ENCODE measurements at places on chromosomes 5 and 9.

- no peak for DNase-seq
These were observed 294.4 kb downstream of the SEMA5A start for GRCh38 chr5:9251379-9251980.

DNA sequence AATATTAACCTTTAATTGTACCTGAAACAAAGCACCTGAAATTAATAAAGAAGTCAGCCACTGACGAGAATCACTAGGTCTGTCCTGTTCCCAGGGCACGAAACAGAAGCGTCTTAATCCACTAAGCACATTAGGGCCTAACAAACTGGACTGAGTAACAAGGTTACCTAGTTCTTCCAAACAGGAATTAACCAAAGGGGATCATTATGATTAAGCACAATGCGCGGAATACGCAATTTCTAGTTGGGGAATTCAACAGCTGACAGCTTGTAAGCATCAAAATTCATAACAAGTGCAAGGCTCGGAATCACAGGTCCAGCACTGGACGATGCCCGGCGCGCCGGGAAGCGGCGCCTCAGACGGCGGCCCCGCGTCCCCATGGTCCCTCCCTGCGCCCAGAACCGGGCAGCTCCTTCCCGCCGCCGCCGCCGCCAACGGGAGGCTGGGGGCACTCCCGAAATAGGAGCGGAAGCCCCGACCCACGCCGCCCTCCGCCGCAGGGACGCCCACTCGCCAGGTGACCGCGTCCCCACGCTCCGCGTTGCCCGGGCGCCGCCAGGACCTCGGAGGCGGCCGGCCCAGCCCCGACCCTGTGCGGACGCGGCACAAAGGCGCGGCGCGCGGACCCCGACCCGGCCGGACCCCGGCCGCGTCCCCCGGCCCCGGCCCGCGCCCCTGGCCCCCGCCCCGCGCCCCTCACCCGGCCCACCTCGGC, 898 bp downstream of the CAMSAP1 start:
- DNase-seq = no peak

DNA sequence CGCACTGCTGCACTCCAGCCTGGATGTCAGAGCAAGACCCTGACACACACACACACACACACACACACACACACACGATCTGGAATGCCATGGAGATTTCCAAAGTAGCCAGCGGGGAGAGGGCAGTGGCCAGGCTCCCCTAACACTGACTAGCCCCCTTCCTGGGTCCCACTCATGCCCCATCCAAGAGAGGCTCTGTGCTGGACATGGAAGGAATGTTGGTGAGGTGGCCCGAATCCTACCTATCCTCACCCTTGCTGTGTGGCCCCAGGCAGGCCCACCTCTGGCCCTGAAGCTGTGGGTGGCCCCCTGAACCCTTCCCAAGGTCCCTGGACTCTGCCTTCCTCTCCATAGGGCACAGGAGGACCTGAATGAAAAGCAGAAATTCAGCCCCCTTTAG, 7.3 kb downstream of the BRD3 start:
- no peak for DNase-seq

DNA sequence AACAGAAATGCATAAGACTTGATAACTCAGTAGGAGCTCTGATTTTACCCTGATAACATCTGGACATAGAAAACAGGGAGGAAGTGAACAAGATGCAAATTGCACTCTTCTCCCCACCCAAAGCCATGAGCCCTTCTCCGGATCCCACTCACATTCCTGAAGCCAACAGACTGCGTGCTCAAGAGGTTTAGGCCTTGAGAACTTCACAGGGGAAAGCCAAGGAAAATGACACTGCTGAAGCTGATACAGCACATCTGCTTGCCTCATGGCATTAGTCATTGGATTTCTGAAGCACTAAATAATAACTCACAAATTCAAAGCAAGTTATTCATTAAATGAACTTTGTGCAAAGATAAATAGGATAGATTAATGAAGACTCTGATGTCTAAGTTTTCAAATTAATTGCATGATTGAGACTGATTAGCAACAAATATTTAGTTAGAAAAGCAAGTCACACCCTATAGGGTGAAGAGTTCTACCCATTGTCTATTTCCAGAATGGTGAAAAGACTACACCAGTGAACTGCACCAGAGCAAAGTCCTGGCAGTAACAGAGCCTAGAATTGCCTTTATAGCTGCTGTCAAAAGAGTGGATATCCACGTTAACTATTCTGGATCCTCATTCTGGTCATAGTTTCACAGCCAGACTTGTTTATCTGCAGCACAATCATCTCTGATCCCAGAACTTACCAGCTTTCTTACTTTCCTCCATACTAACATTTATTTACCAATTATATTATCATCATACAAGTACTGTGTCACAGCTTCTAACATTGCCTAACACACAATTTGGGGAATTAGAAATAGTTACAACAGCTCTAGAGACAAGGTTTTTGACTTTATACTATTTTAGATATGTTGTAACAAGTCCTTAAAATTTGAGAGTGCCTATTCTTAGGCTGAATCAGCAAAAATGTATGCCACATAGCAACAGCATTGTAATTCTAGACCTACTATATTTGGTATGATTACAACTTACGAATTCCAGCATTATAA, 432.1 kb upstream of the RGMB start:
- no peak for DNase-seq

DNA sequence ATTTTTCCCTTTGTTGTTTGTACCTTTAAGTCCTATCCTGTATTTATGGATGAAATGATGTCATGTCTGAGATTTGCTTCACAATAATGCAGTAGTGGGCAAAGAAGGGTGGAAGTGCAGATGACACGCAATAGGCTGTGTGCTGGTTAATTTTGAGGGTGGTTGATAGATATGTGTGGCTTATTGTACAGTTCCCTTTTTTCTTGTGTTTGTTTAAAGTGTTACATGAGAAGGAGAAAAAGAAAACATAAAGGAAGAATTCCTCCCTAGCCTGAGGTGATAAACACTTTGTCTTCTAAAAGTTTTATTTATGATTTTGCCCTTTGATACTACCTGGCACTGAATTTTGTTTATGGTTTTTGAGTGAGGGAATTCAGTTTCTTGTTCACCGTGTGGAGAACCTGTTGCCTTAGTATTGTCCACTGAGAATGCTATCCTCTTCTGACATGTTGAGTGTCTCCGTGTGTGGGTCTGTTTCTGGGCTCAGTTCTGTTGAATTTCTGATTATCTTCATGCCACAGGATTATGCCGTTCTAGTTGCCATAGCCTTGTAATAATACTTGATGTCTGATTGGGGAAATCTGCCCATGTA, 52.3 kb upstream of the FAM120AOS start:
- DNase-seq = no peak

DNA sequence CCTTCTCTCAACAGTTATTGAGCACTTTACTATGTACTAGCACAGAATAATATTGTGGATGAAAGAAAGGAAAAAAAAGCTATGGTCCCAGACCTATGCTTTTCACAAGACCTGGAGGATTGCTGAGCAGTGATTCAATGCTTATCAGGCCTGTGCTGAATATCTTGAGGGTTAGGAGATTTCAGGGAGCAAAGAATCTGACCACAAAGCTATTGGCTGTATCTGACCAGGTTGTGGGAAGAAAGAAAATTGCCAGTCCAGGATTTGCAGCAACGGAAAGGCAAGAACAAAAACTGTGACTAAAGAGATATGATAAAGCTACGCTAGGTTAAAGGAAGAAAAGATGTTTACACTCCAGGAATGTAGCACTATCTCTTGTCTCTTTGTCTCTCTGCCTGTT, 14.9 kb upstream of the MACIR start:
- no peak for DNase-seq

DNA sequence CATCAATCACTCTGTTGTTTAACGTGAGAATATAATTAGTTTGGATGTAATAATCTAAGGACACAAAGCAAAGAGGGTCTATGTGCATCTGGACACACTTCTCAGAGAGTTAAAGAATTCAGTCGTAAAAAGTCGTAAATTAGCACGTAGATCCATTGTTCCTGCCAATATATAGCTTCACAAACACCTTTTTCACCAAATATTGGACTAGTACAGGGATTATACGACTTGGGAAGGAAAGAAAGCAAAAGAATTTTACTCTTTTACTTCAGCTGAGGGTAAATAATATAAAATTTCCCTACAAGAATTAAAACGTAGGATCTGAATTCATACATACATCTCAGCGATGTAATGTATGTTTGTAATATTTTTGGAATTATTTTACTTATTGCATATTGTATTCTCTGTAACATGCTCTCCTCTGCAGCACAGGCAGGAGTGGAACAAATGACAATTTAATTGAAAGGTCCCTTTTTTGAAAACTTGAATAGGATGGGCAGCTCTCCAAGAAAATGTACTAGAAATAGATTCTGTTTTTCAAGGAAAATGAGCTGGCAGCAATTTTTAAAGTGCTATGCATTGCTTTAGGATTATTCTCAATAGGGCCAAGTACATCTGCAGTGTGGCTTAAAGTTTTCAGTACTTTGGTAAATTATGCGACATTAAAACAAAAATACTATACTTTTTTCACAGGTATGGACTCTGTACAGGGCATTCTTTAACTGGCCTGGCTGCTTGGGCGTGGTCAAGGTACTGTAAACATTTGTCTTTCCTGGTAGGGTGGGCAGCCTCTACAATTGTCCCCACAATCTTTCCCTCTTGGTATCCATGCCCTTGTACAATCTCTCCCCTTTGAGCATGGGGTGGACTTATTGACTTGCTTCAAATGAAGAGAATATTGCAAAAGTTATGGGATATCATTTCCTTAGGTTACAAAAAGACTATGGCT, 39.7 kb upstream of the HSD17B4 start:
- no peak for DNase-seq

DNA sequence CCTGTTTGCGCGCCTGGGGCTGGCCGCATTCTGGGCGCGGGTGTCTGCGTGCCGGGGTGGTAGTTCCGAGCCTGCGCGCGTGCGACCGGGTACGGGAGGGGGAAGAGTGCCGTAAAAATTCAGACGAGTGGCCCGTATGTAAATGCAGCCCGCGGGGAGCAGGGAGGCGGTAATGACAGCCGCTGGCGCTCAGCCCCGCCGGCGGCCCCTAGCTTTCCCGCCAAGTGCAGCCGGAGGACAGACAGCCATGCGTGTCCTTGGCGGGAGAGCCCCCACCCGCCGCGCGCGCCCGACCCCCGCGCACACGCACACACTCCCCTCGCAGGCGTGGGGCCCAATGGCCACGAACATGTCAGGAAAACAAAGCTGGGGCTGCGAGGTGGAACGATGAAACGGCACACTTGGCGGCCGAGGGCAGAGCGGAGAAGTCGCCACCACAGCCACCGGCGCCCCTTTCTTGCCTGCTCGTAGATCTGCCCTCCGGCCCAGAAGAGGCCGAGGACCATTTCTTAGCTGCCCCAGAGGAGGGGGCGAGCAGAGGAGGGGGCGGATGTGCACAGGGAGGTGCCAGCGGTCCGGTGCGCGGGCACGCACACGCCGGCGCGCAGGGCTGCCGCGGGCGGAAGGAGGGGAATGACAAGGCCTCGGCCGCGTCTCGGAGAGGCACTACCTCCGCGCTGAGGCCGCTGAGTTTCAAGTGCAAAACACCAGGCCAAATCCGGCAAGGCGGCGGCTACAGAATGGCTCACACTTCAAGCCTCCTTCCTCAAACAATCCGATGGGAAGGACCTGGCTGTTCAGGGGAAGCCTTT, 208.4 kb downstream of the MEF2C start:
- peak; percentile 84 for DNase-seq

- no peak for DNase-seq
These were observed 76.7 kb upstream of the SPOCK1 start for GRCh38 chr5:137575847-137576246.

GRCh38 chr5:98570010-98570409, 203.5 kb upstream of the RGMB start:
- DNase-seq = no peak

DNA sequence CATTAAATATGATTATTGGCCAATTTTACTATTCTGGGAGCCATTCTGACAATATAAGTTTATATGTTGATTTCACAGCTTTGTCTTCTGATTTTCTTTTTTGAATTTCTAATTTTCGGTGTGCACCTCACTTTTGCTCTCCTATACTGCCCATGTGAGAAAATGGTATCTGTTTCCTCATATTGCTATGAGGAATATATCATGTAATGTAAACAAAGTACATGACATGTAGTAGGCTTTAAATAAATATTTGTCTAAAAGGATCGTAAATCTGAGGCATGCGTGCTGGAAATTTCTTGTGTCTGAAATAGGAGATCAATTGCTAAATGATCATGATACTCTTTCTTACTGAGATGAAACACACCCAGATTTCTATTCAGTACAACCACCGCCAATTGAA, 119.9 kb downstream of the ZDHHC21 start:
- no peak for DNase-seq

- DNase-seq = no peak
These were observed 6.5 kb downstream of the CD74 start for GRCh38 chr5:150406103-150406722.

GRCh38 chr5:165258197-165258771, 1752.9 kb downstream of the MAT2B start:
- DNase-seq = no peak

DNA sequence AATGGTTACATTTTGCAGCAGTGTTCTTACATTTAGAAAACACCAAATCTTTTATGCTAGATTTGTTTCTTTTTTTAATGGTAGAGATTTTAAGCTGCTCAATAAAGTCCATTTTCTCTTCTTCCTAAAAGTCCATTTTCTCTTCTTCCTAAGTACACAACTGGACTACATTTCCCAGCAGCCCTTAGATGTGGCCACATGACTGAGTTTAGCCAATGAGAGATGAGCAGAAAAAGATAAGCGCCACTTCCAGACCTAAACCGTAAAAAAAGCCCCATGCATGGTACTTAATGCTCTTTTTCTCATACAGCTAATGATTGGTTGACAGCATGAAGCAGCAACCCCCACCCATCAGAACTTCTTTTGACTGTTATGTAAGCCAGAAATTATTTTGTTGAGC, 206.7 kb downstream of the FAM114A2 start:
- no peak for DNase-seq

DNA sequence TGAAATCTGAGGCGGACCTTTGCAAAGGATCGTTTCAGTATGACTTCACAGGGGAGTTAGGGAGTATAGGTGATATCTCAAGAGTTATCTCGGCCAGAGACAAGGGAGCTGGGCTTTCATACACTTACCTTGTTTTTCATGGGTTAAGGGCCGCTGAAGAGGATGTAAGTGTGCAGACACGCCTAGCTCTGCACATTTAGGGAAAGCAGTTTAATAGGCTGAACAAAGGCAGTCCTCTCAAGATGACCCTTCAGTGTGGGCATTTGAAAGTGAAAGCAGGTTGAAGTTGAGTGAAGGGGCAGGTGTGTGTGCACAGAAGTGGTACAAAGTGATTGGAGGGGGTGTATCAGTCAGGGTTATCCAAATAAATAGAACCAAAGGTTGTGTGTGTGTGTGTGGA, 33.1 kb upstream of the PRXL2C start:
- DNase-seq = no peak

DNA sequence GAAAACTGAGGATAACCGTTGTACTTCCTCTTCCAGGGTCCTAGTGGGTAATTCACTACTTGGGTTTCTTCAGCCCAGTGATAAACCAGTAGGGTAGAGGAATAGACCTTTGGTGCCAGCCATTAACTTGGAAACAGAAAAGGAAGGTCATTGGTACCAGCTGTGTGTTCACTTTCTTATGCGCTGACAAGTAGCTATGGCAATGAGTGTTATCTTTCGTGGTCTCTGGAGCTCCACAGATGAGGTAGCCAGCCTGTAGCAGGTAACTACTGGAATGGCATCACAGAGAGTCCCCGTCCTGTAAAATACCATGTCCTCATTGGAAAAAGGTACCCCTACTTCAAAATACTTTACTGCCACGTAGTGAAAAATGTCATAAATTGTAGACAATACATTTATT, 2.3 kb downstream of the UHRF2 start:
- no peak for DNase-seq

- no peak for DNase-seq
These were observed 170.0 kb downstream of the MCTP1 start for GRCh38 chr5:95114902-95115301.

- no peak for DNase-seq
These were observed 18.6 kb downstream of the CTNNAL1 start for GRCh38 chr9:108994695-108995094.

GRCh38 chr9:130833031-130833990, 1.7 kb upstream of the ABL1 start:
- DNase-seq = no peak
